ENCODE measurements at places on chromosomes 6 and 20.

- DNase-seq: no peak
These were observed 926 bp downstream of the PEX3 start for GRCh38 chr6:143451531-143451930.

DNA sequence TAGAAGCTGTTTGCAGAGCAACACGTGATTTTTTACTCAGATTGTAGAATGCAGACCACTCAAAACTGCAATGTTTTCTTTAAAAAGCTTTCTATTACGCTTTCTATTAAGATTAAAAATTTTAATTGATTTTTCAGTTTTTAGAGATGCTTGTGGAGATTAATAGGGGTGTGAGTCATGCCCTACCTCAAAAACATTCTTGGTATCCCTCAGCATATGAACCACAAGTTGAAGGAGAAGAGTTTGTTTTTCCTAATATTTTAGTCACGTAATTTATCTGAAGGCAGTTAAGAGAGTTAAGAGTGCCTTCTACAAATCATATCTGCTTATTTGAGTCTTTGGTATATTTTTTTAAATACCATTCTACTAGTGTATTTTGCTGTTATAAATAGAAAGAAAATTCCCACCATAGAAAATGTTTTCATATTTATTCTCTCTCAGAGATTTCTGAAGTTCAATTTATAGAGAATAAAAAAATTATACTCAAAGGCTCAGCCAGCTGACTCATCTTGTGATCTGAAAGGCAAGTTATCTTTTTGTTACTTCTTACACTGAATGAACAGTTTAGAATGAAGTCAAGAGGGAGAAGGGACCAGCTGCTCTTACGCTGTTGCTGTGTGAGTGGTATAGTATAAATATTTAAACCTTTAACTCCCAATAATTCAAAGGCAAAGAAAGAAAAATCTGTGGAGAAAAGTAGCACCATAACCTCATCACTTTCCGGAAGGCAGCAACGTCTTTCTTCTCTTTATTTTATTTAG lies 7.6 kb downstream of the RIPOR2 start:
- no peak for DNase-seq

DNA sequence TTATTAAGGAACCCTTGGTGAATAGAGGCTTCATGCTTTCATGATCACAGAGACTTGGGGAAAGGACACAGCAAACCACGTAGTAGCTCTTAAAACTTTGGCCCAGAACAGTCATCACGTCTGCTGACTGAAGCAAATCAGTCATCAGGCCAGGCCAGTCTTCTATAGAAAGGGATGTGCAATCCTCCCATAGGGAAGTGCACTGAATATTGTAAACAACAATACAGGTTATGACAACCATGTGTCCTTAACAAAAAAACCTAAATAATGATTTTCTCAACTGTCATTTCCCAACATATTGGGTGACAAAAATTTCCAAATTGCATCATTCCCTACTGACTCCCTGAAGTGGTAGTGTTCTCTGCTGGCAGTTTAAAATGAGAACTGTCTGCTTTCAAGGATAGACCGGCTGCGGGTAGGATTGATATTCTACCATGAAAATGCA lies 388.2 kb upstream of the CITED2 start:
- DNase-seq: no peak

- DNase-seq: no peak
These were observed 9.8 kb downstream of the FOXO3 start for GRCh38 chr6:108570517-108570916.

DNA sequence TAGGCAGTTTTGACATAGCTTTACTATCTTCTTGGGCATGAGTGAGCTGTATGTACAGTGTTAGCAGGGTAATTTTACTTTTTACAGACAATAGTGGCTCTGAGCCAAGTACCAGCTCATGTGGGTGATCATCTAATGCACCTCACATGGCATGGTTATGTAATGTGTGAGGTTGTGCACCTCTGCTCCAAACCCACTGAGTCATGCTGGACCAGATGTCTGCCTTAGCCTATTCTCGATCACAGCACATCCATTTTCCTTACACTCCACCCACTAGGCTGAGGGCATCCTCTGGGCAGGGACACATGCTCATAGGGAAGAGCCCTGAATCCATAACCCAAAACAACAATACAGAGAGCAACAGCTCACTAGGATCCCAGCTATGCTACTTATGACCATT lies 71.6 kb upstream of the FBXL4 start:
- no peak for DNase-seq

DNA sequence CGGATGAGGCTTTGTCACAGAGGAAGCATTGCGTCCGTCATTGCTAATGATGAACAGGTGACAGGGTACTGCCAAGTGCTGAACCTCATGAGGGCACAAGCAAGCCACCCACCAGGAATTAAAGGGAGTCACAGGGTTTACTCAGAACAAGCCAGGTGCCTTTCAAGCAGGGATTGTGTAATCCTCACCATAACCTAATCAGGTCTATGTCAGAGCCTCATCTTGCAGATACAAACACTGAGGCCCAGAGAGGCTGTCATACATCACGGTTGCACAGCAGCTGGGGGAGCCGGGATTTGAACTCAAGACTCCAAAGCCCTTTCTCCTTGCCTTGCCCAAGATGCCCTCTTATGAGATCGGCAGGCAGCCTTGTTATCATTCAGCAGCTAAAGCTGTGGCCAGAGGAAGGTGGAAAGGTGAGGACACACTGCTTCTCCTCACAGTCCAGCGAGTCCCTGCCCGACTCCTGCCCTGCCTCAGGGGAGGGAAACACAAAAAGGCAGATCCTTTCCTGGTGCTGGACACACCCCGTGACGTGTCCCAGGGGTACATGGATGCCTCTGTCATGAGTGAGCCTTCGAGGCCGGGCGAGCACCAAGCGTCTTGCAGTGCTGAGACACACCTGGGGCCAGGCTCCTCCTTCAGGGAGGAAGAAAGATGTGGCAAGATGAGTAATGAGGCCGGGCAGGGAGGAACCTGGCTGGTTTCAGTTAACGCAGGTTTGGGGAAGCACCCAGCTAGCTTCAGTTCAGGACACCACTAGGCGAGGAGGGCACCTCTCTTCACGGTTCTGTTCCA lies 214.9 kb downstream of the LY86 start:
- no peak for DNase-seq

All from stimulated activated CD4-positive, alpha-beta T cell treated with anti-CD3 and anti-CD28 coated beads, Interleukin-2, amount 100 ng/mL, for 4 hours (primary cell).